ENCODE measurements at places on chromosomes 1 and 21. TPM values are rescaled to one million over a fixed set of nuclear protein-coding genes. Genes with fewer than 3 reads are reported as not detected.

GRCh38 chr1:8197493-8198282, 120.2 kb upstream of the SLC45A1 start:
- no peak for DNase-seq

DNA sequence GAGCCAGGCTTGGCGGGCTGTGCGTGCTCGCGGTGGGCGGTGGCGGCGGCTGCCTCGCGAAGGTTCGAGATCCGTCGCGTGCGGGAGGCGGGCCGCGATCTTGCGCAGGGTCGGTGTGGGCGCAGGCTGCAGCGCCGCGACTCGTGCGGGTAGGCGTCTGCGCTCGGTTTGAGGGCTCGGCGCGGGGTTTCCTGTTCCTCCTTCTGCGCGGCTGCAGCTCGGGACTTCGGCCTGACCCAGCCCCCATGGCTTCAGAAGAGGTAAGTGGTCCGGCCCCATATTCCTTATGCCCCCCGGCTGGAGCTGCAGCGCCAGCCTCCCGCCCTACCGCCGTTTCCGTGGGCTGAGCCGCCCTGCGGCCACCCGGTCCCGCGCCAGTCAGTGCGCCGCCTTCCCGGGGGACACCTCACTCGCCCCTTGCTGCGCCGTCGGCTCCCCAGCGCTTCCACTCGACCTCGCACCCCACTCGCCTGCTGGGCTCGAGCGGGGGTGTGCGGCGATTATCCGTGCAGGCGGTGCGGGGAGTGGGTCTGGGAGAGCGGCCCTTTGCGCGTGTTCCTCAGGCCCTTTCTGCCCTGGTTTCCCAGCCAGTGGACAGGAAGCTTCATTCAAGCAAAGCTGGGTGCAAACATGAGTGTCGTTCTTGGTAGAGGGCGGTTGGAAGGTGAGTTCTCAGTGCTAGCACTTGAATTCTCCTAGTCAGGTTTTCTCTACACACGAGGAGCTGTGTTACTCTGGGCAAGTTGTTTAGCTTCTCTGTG, at the start of gene CACYBP:
Gene CACYBP (plus strand): TSS at position 12 of the 761 bp plus-strand sequence. CDS start 234 bp downstream, at position 246.
- no peak for DNase-seq

- peak; percentile 61 for DNase-seq
Observed at GRCh38 chr1:1250786-1251284, 4.3 kb upstream of the C1QTNF12 start.

GRCh38 chr21:39703578-39703977, 41.4 kb upstream of the IGSF5 start:
- no peak for DNase-seq

DNA sequence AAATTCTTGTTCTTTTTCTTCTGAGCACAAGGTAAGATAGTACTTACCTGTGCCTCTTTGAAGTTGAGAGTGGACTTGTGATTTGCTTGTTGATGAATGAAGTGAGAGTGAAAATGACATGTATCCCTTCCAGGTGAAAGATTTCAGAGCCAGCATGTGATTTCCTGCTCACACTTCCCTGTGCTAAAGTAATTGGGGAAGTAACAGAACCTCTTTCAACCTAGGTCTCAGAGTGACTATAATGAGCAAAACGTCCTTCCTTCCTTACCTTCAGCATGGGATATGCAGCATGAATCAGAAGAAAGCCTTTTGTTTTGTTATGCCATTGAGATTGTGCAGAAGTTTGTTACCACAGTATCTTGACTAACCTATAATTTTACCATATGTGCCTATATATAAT, 24.6 kb downstream of the RAVER2 start:
- DNase-seq, result no peak

PLA2G2C gene
- total RNA-seq, result not detected

- DNase-seq, result no peak
Observed at GRCh38 chr1:197663162-197663953, 111.9 kb downstream of the DENND1B start.

DNA sequence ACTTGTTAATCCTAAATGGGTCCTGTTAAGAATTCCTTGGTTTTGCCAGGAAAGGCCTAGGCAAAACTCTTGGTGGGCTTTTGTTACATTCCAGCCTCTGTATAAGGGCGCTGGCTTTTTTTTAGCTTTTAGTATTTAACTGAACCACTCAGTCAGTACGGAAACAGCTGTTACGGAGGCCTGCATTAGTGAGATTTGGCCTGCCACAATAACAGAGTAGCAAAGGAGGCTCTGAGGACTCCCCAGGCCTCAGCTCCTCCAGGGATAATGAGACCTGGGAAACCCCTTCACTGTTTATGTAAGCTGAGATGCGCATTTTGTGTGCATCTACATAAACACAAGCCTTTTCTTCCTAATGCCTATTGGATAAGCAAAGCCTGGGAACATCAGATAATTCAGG, 210.2 kb downstream of the APP start:
- no peak for DNase-seq

DNA sequence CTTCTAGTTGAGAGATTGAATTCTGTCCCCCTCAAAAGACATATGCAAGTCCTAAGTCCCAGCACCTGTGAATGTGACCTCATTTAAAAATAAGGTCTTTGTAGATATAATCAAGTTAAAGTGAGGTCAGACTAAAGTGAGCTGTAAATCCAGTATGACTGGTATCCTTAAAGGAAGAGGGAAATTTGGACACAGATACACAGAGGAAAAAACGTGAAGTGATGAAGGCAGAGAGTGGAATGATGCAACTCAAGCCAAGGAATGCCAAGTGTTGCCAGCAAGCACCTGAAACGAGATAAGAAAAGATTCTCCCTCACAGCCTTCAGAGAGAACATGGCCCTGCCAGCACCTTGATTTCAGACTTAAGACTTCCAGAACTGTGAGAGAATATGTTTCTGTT, 444.7 kb upstream of the VAMP3 start:
- DNase-seq, result no peak

AMPD1 gene
- total RNA-seq, result not detected

DNA sequence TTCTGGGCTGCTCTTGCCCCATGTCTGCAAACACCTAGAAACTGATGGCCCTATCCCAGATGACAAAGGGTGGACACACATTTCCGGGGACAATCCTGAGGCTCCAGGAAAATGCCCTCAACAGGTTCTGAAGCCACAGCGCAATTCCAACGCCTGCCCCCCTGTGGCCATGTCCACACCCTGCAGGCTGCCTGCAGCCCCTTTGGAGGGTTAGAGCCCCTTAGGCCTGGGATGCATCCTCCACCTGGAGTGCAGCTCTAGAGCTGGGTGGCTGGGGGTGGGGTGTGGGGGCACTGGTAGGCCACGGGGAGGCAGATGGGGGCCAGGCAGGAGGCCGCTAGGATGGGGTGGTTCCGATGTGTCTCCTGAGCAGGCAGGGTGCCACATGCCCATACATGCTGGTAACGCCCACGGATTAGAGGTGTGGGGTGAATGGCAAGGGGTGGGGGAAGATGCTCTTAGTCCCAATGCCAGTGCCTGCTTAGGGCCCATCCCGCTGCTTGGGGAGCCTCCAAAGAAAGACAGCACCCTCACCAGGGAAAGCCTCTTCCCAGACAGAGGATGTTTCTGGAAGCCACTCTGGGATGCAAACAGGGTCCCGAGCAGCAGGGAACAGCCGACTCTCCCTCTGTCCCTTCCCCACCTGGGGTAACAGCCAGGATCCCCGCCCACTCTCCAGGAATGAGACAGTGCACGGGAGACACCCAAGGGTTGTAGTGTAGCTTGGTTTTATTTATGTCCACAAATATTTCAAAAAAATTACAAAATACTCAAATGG, 34.0 kb downstream of the SLC45A1 start:
- no peak for DNase-seq

GRCh38 chr1:32702599-32703478, at the start of gene SYNC:
TSS of gene SYNC (minus strand) at chr1:32702770. CDS start at chr1:32702660, 110 bp downstream.
- no peak for DNase-seq

DNA sequence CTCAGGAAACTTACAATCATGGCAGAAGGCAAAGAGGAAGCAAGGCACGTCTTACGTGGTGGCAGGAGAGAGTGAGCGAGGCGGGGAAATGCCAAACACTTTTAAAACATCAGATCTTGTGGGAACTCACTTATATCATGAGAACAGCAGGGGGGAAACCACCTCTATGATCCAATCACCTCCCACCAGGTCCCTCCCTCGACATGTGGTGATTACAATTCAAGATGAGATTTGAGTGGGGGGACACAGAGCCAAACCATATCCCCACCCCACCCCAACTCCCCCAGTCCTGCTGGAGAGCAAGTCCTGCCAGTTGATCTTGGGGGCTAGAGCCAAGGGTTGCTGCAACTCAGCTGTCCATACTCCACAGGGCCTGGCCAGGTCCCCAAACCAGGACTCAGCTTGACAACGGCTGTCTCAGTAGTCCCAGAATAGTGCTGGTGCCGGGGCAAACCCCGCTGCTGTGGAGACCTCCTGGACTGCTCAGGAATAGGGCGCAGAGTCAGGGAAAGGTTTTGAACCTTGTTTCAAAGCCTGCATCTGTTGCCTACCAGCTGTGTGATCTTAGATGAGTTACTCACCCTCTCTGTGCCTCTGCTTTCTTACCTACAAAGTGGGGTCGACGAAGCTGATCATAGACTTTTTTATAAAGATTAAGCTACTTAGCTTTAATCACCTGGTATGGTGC, 79.5 kb downstream of the STUM start:
- no peak for DNase-seq

TEX38 gene
- not detected for total RNA-seq

OR10Z1 gene
- total RNA-seq, result not detected

DNA sequence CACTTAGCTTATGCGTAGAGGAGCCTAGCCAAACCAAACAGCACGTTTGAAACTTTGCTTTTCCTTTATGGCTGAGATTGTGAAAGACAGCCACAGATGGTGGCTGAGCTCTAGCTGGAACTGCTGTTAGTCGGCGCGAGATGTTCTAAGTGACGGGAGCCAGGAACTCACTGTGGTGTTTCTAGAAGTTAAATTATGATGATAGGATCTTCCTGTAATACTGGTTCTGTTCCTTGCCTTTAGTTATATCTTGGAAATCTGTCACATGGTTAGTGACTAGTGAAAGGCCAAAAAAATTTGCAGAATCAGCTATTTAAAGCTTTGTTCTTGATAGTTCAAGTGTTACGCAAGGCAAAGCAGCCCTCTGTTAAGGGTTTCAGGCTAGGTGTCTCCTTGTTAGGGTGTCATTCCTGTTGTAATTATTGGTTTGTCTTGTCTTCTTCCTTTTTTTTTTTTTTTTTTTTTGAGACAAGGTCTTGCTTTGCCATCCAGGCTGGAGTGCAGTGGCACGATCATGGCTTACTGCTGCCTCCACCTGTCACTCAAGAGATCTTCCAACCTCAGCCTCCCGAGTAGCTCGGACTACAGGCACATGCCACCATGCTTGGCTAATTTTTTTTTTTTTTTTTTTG, 22.6 kb downstream of the AK4 start:
- no peak for DNase-seq

IBA57 gene
- total RNA-seq, result 18.2 TPM

- no peak for DNase-seq
Observed at GRCh38 chr1:7570311-7570710, 200.8 kb upstream of the VAMP3 start.

- no peak for DNase-seq
Observed at GRCh38 chr1:23171181-23171755, 2.6 kb upstream of the LUZP1 start.

DNA sequence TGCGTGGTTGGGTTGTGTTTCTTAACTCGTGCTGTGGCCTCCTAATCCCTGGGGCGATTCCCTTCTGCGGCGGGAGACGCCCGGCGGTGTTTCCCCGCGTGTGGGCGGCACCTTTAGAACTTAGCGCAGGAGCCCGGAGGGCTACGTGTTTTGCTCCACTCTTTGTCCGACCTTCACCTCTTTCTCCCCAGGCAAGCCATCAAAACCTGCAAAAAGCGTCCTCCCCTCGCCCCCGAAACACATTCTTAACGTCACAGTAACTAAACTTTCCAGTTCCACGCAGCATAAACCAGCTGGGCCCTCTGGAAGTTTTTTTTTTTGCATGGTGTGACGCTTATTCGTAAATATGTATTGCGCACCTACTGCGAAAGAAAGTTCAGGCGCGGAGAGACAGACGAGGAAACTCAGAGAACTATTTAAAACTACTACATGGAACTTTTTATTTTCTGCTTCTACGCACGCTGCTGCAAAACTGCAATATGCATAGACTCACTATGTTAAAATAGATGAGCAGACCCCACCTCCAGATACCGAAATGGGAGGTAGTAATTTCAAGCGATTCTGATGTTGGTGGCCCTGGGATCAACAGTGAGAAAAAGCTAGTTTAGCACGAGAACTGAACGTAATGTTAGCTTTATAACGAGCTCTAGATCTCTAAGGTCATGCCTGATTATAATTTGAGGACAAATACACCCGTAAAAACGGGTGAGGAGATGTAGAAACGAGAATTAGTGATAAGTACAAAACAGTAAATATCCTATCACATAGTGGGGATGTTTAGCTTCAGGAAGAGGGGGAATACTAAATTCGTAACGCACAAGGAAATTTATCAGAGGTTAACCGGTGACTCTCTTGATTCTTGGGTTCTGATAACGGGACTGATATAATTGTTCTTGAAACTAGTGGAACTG, 920 bp downstream of the MTR start:
- DNase-seq, result peak; percentile 66

DNA sequence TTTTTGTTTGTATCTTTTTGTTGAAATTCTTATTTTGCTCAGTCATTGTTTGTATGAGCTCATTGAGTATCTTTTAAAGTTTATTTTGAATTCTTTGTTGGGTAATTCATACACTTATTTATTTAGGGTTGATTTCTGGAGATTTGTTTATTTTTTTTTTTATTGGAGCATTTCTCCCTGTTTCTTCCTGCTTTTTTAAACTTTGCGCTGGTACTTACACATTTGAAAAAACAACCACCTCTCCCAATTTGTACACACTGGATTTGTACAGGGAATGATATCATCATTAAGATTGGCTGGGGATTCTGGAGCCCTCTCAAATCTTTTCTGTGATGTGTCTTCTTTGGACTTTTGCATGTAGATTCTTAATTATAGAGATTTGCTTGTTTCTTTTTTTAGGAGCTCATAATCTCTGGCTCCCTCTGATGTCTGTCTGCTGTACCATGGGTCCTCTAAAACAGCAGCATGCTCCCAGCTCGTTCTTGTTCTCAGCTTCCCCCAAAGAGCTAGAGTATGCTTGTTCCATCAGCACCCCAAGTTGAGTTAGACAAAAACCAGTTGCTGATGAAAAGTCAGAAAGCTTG, 310.7 kb downstream of the DUSP10 start:
- DNase-seq, result no peak

DNA sequence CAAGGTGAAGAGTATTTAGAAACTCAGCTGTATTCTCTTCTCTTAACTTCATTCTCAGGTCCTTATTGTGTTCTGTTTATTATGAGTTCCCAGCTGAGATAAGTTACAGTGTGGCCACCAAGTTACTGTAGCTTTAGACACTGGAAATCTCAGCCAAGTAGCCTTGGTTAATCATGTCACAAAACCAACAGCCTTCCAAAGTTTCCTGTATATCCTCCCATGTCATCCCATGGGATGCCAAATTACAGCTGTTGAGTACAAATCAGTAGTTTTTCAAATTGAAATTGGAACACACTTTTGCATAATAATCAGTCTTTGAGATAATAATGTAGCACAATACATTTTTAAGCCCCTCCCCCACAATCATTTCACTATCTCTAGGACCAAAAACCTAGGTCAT, 10.7 kb downstream of the ADAMTS5 start:
- DNase-seq, result no peak

- no peak for DNase-seq
Observed at GRCh38 chr1:178344513-178345091, 152.2 kb downstream of the CLEC20A start.

GRCh38 chr21:35780983-35781382, 279.3 kb downstream of the SETD4 start:
- no peak for DNase-seq

USH2A gene
- not detected for total RNA-seq

All from T-helper 17 cell (primary cell).